A549 treated with RU486 at 1 μM for 4 hours (cell line): ENCODE measurements at places on chromosomes 5 and 9. TPM values are rescaled to one million over a fixed set of nuclear protein-coding genes. Genes with fewer than 3 reads are reported as not detected.

MCIDAS gene
- total RNA-seq: 1.6 to 3.1 TPM (median 2.2 TPM) in 5 replicates

IL17B gene
- not detected in 5 replicates for total RNA-seq

ADGRD2 gene
- not detected in 5 replicates for total RNA-seq

JAKMIP2 gene
- not detected in 5 replicates for total RNA-seq

TMOD1 gene
- 2.3 to 3.3 TPM (median 2.6 TPM) in 5 replicates for total RNA-seq

PCDHA1 gene
- 0.15 to 0.34 TPM (median 0.21 TPM) in 4 of 5 replicates, not detected in the other for total RNA-seq

MAP3K1 gene
- 1.00 to 2.0 TPM (median 1.7 TPM) in 5 replicates for total RNA-seq

RPL12 gene
- total RNA-seq: 2,677 to 2,995 TPM (median 2,770 TPM) in 5 replicates

LARP1 gene
- total RNA-seq: 115 to 141 TPM (median 132 TPM) in 5 replicates

CAVIN4 gene
- total RNA-seq: 0.26 to 0.56 TPM (median 0.54 TPM) in 5 replicates

DIPK1B gene
- total RNA-seq: 7.3 to 11.1 TPM (median 8.6 TPM) in 5 replicates

PTPRD gene
- total RNA-seq: 0.11 to 0.49 TPM (median 0.35 TPM) in 5 replicates

SLIT3 gene
- 12.7 to 20.5 TPM (median 15.5 TPM) in 5 replicates for total RNA-seq

HTR4 gene
- total RNA-seq: not detected in 5 replicates

EMB gene
- 2.4 to 6.5 TPM (median 5.4 TPM) in 5 replicates for total RNA-seq

EGFL7 gene
- total RNA-seq: 34.7 to 61.3 TPM (median 53.8 TPM) in 5 replicates

CCDC180 gene
- total RNA-seq: 0.37 to 1.2 TPM (median 0.57 TPM) in 5 replicates

GLRA1 gene
- total RNA-seq: not detected in 5 replicates

TEK gene
- total RNA-seq: 0.03 to 0.12 TPM (median 0.06 TPM) in 5 replicates

DOCK8 gene
- total RNA-seq: 0.21 to 0.72 TPM (median 0.31 TPM) in 5 replicates

PCDHGB5 gene
- total RNA-seq: 2.0 to 3.0 TPM (median 2.5 TPM) in 5 replicates

GPR150 gene
- total RNA-seq: 0.07 to 0.26 TPM (median 0.19 TPM) in 4 of 5 replicates, not detected in the other

LECT2 gene
- total RNA-seq: not detected in 5 replicates

SLC46A2 gene
- total RNA-seq: not detected in 5 replicates
